ENCODE measurements at places on chromosomes 3 and 15.
A peak's percentile ranks its signal among the peaks of the same experiment; 100 is the strongest.

GRCh38 chr3:26668171-26668570 lies 45.6 kb downstream of the LRRC3B start:
- no peak for DNase-seq

DNA sequence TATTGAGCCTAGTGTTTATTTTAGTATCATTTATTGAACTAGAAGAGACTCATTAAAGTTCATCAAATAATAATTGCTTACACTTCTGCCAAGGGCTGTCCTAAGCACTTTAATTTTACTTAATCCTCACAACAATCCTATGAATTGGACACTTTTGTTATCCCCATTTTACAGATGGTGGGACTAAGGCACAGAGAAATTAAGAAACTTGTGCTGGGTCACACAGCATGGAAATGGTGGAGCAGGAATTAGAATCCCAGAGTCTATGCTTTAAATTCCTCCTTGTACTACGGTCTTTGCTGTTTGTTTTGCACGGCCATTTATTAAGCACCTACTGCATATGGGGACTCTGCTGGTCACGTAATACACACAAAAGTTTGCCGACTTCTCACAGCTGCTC lies 7.9 kb downstream of the ATP2B2 start:
- DNase-seq: no peak

GRCh38 chr3:197575362-197575761 lies 19.6 kb upstream of the BDH1 start:
- no peak for DNase-seq

GRCh38 chr15:91224755-91225380 lies 124.8 kb downstream of the SV2B start:
- peak; percentile 15 for DNase-seq

- no peak for DNase-seq
Measured at GRCh38 chr3:96836153-96836915, 21.9 kb downstream of the EPHA6 start.
